ENCODE measurements at places on chromosomes 16 and 17.
A peak's percentile ranks its signal among the peaks of the same experiment; 100 is the strongest.

GRCh38 chr16:57273359-57273758, 11.1 kb downstream of the PLLP start:
- H3K27ac ChIP-seq = no peak overlapping the region
- no peak for DNase-seq
- no peak overlapping the region for H3K4me3 ChIP-seq
- no peaks in the 10 kb centered on the region for H3K36me3 ChIP-seq
- peaks cover 35% of the 10 kb centered on the region for H3K4me1 ChIP-seq
- H3K27me3 ChIP-seq = no peaks in the 10 kb centered on the region

DNA sequence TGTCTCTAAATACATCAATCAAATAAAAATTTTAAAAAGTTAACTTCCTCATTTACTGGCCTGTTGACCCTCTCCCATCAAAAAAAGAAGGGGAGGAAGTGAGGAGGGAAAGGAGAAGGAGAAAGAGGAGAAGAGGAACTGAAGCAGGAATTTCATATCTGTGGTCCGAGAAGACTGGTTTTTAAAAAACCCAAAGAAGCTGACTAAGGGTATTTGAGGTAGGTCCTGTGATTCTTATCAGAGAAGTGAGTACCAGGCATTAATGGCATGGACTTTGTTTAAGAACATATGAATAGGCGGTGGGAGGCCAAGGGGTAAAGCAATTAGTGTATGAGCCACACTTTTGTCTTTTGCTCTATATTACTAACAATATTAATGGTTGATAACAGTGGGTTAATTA, 2.0 kb downstream of the SLC46A1 start:
- H3K27ac ChIP-seq = no peak overlapping the region
- peaks cover 10% of the 10 kb centered on the region for H3K4me1 ChIP-seq
- H3K36me3 ChIP-seq = no peaks in the 10 kb centered on the region
- no peak overlapping the region for H3K4me3 ChIP-seq
- DNase-seq = no peak

DNA sequence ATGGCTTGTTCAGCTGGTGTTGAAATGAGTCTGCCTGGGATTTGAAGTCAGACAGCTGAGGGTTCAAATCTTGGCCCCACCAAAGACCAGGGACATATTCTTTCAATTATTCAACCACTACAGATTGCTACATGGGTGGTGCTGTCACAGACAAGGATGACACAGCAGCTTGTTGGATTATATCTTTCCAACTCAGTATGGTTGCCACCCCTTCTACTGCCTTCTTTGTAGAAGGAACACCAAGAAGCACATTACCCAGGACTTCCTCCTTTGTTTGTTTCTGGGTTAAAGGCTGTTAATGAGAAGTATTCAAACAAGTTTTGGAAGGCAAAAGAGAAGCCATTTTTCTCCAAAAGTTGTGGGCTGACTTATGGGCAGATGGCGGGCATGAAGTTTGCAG, 78.6 kb downstream of the COPRS start:
- H3K36me3 ChIP-seq = no peaks in the 10 kb centered on the region
- H3K4me3 ChIP-seq = no peak overlapping the region
- H3K27ac ChIP-seq = no peak overlapping the region
- no peak for DNase-seq
- H3K27me3 ChIP-seq = peaks cover 30% of the 10 kb centered on the region

DNA sequence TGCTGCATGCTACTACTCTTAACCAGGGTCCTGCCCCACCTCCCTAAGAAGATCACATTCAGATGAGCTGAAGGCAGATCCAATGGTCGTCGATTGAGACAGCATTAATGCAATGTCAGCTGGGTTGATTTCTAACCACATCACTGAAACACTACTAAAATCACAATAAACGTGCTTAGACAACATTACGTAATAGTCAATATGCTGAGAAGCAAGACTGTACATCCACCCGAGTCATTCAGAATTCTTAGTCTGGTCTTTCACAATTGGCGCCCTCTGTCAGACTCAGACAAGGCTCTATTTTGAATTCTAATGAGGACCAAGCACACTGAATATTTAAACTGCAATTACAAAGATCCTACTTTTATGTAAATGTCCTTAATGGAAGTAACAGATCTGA, 205.2 kb downstream of the STX8 start:
- no peak overlapping the region for H3K4me3 ChIP-seq
- H3K27ac ChIP-seq = no peak overlapping the region
- H3K36me3 ChIP-seq = no peaks in the 10 kb centered on the region
- no peak for DNase-seq
- no peaks in the 10 kb centered on the region for H3K4me1 ChIP-seq

DNA sequence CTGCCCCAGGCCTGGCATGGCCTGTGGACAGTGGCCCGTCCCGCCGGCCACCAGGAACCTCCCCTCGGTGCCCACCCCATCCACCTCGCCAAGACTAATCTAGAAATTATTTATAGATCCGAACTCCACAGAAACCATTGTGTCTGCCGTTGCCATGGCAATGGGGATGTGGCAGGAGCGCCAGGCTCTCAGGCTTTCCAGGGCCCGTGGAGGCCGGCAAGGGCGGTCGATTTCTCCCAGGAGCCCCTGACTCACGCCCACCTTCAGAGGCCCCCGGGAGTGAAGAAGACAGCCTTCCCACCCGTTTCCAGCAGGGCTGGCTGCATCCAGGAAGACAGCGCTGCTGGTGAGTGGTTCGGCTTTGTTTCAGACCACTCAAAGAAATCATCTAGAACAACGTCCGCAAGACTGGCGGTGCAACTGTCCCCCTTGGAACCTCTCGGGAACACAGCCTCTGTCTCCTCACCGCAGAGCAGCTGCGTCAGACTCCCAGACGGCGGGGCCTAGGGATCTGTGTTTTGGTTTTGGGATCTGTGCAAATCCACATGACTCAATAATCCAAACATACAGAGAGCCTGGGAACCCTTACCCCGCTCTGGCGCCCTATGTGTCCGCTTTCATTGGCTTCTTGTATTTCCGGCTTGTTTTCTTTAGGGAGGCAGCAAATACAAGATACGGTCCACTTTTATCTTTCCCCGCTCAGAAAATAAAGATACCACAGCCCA, 48.5 kb upstream of the ZCCHC14 start:
- H3K36me3 ChIP-seq = no peaks in the 10 kb centered on the region
- no peak overlapping the region for H3K27ac ChIP-seq
- H3K27me3 ChIP-seq = peaks cover 18% of the 10 kb centered on the region
- DNase-seq = no peak
- peaks cover 8% of the 10 kb centered on the region for H3K4me1 ChIP-seq

GRCh38 chr16:50401355-50401754, 32.6 kb upstream of the BRD7 start:
- H3K36me3 ChIP-seq = no peaks in the 10 kb centered on the region
- H3K4me3 ChIP-seq = no peak overlapping the region
- no peak for DNase-seq
- H3K27me3 ChIP-seq = no peaks in the 10 kb centered on the region
- H3K27ac ChIP-seq = no peak overlapping the region

GRCh38 chr17:47956791-47957590, 692 bp downstream of the PRR15L start:
- no peak overlapping the region for H3K4me3 ChIP-seq
- no peaks in the 10 kb centered on the region for H3K27me3 ChIP-seq

DNA sequence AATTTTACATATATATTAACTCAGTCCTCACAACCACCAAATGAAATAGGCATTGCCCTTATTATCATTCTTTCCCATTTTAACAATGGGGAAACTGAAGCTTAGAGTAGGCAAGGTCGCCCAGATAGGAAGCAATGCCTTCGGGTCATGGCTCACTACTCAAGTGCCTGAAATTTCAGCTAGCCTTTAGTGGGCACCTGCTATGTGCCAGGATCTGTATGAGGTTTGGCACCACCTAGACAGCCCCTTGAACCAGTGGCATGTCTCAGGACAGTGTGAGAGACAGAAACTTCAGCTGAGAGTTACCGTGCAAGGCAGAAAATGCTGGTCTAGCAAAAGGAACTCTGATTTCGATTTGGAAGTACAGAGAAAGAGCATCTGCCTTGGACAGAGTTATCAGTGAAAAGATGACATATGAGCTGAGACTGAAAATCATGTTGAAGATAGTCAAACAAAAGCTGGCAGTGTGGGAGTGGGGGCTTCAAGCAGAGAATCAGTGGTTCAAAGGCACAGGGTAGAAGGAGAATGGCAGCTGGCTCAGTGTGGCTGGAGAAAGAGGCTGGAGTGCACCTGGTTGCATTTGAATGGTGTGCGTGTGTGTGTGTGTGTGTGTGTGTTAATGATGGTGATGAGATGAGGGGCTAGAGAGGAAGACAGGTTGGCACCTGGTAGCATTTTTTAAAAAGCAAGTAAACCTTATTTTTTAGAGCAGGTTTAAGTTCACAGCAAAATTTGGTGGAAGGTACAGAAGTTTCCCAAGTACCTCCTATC, 29.1 kb downstream of the CDH13 start:
- H3K36me3 ChIP-seq = peaks cover 13% of the 10 kb centered on the region
- DNase-seq = peak; percentile 23
- no peaks in the 10 kb centered on the region for H3K27me3 ChIP-seq
- H3K27ac ChIP-seq = peak overlapping the region; percentile 96

GRCh38 chr17:2580151-2580550, 13.3 kb upstream of the PAFAH1B1 start:
- H3K4me1 ChIP-seq = no peaks in the 10 kb centered on the region
- DNase-seq = no peak
- no peak overlapping the region for H3K4me3 ChIP-seq
- H3K27ac ChIP-seq = no peak overlapping the region
- peaks cover 5% of the 10 kb centered on the region for H3K27me3 ChIP-seq
- no peaks in the 10 kb centered on the region for H3K36me3 ChIP-seq

DNA sequence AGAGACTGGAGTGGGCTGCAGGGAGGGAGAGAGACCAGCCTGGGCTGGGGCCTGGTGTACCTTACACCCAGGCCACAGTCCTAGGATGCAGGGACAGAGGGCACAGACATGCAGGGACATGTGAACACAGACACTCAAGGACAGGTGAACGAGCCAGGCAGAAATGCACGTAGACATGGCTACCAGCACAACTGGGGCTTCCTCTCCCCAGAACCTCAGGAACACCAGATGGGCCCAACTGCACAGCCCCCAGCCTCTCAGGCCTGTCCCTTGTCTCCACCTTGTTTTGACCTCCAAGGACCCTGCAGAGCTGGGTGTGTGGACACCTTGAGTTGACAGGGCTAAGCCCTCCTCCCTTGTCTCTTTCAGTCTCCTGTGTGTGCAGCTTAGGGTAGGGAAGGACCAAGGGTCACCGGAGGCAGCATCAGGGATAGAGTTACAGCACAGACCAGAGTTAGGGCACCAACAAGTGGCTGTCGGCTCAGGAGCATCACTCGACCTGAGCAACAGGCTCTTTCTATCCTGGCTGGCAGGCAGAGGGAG, 9.2 kb downstream of the SEZ6 start:
- no peak overlapping the region for H3K4me3 ChIP-seq
- H3K36me3 ChIP-seq = no peaks in the 10 kb centered on the region
- H3K27me3 ChIP-seq = peaks cover 3% of the 10 kb centered on the region
- H3K27ac ChIP-seq = no peak overlapping the region

GRCh38 chr17:10119203-10120108, 79.0 kb downstream of the GAS7 start:
- DNase-seq = peak; percentile 13
- H3K27me3 ChIP-seq = peaks cover 4% of the 10 kb centered on the region
- H3K4me3 ChIP-seq = peak overlapping the region; percentile 33
- H3K27ac ChIP-seq = peak overlapping the region; percentile 74
- peaks cover 66% of the 10 kb centered on the region for H3K4me1 ChIP-seq

DNA sequence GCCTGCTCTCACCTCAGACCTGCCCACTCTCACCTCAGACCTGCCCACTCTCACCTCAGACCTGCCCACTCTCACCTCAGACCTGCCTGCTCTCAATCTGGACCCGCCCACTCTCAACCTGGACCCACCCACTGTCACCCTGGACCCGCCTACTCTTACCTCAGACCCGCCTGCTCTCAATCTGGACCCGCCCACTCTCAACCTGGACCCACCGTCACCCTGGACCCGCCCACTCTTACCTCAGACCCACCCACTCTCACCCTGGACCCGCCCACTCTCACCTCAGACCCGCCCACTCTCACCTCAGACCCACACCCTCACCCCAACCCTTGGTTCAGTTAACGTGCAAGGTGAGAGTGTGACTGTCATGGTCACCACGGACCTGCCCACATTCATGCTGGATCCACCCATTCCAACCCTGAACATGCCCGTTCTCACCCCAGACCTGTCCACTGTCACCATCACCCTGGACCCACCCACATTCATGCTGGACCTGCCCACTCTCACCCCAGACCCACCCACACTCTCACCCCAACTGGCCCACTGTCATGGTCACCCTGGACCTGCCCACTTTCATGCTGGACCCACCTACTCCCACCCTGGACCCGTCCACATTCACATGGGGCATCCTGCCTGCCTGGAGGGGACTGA, 31.2 kb upstream of the ENPP7 start:
- H3K27me3 ChIP-seq = peaks cover 6% of the 10 kb centered on the region
- no peak for DNase-seq
- H3K27ac ChIP-seq = no peak overlapping the region
- no peak overlapping the region for H3K4me3 ChIP-seq
- no peaks in the 10 kb centered on the region for H3K4me1 ChIP-seq

- no peak for DNase-seq
- H3K36me3 ChIP-seq = no peaks in the 10 kb centered on the region
- H3K27me3 ChIP-seq = no peaks in the 10 kb centered on the region
- H3K4me1 ChIP-seq = peaks cover 9% of the 10 kb centered on the region
- no peak overlapping the region for H3K27ac ChIP-seq
Measured at GRCh38 chr16:11806721-11807120, 9.7 kb upstream of the ZC3H7A start.

GRCh38 chr17:44773140-44773539, 14.4 kb downstream of the ADAM11 start:
- H3K36me3 ChIP-seq = no peaks in the 10 kb centered on the region
- no peak for DNase-seq
- H3K27me3 ChIP-seq = peaks cover 9% of the 10 kb centered on the region
- H3K4me3 ChIP-seq = no peak overlapping the region

GRCh38 chr16:86016201-86016965, 117.4 kb downstream of the IRF8 start:
- H3K4me1 ChIP-seq = no peaks in the 10 kb centered on the region
- DNase-seq = peak; percentile 47
- no peak overlapping the region for H3K4me3 ChIP-seq

DNA sequence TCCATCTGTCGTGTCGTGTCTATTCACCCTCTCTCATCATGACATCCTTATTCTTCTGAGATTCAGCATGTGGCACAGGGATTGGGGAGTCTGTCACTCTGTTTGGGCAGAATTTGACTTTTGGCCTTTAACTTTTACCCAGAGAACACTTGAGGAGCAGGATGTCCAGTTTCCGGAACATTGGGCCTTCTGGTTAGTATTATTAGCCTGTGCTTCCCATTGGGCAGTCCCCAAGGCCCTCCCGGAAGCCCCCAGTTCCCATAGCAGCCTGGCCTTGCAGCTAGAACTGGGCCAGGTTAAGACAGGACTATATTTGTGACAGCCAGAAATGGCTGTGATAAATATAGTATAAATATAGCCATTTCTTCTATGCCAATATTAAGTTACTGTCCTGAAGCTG, 9.6 kb downstream of the SCN4A start:
- peaks cover 16% of the 10 kb centered on the region for H3K4me1 ChIP-seq
- no peaks in the 10 kb centered on the region for H3K36me3 ChIP-seq
- H3K27ac ChIP-seq = no peak overlapping the region
- H3K4me3 ChIP-seq = no peak overlapping the region
- H3K27me3 ChIP-seq = peaks cover 2% of the 10 kb centered on the region

- H3K36me3 ChIP-seq = no peaks in the 10 kb centered on the region
- no peaks in the 10 kb centered on the region for H3K27me3 ChIP-seq
- H3K4me1 ChIP-seq = no peaks in the 10 kb centered on the region
- H3K4me3 ChIP-seq = no peak overlapping the region
Measured at GRCh38 chr16:12998361-12999085, 97.1 kb downstream of the SHISA9 start.

GRCh38 chr16:20838240-20838639, 31.9 kb downstream of the REXO5 start:
- H3K4me3 ChIP-seq = no peak overlapping the region
- no peak for DNase-seq
- H3K36me3 ChIP-seq = peaks cover 68% of the 10 kb centered on the region
- H3K4me1 ChIP-seq = peaks cover 5% of the 10 kb centered on the region
